ENCODE measurements at places on chromosomes 2 and 18.

GRCh38 chr18:62757399-62758010 is 42.2 kb downstream of the PHLPP1 start:
- no peak for DNase-seq

GRCh38 chr2:216687646-216688045 is 7.7 kb downstream of the IGFBP5 start:
- no peak for DNase-seq

- DNase-seq: no peak
These were observed 210.5 kb upstream of the NRP2 start for GRCh38 chr2:205471776-205472175.

GRCh38 chr2:174632841-174633622 is 35.4 kb upstream of the WIPF1 start:
- no peak for DNase-seq

DNA sequence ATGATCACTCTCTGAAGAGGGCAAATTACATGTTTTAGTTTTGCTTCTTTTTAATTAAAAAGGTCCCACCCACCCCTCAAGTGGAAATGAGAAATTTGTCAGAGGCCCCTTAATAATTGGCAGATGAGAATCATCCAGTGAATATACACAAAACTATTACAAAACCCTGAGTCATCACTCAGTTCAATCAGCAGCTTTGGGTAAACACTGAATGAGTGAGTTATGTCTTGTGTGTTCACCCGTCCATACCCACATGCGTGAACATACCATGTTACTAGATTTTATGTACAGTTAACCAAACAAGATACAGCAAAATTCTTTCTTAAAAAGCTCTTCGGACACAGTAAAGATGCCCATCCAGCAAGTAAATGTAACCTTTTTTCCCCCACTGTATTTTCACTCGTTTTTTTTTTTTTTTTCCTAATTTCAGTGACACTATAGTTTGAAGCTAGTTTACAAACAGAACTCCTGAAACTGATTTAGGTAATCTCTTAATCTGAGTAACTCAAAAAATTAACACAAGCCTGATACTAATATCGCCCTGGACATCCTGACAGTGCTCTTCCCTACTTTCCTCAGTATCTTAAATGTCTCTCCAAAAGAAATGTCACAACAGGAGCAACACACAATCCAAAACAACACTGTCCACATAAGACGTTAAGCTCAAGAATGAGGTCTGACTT is 1.4 kb downstream of the PSME4 start:
- no peak for DNase-seq

DNA sequence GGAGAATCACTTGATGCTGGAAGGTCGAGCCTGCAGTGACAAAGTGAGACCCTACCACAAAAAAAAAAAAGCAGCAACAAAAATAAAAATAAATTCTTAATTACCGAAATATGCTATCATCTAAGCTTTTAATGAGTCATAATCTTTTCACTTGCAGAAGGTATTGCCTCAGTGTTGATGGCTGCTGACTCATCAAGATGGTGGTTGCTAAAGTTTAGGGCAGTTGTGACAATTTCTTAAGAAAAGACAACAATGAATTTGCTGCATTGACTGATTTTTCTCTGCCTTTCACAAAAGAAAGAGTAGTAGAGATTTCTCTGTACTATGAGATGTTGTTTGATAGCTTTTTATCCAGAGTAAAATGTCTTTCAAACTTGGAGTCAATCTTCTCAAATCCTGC is 1809.0 kb downstream of the SUCLG1 start:
- no peak for DNase-seq

- no peak for DNase-seq
These were observed 625.6 kb upstream of the CDH2 start for GRCh38 chr18:28802546-28802945.

GRCh38 chr2:64137996-64138395 is 6.2 kb downstream of the PELI1 start:
- DNase-seq: no peak

GRCh38 chr2:69493268-69493667 is 56.0 kb upstream of the NFU1 start:
- no peak for DNase-seq

DNA sequence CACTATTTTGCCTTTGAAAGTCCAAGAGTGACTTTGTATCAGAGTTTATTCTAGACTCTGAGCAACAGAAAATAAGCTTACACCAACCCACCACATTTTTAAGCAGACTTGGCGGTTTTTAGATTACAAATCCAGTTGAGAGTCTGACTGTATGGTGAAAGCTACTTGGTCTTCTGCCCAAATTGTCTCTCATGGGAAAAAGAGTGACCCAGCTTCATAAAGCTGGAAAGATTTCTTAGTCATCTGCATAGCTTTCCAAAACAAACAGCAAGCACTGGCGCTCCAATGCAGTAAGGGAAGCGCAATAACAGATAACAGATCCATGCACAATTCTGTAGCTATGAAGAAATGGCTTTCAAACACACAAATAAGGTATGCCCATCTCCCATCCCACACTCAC is 7.1 kb downstream of the DSG1 start:
- DNase-seq: no peak
